Thoracic aorta (tissue), 2 donors: ENCODE measurements at places on chromosomes 2 and 18.

GRCh38 chr18:12155996-12156395 is 62.4 kb downstream of the ANKRD62 start:
- DNase-seq: no peak
- H3K36me3 ChIP-seq: no peaks in the 10 kb centered on the region
- H3K27ac ChIP-seq: no peak overlapping the region
- no peaks in the 10 kb centered on the region for H3K27me3 ChIP-seq
- no peaks in the 10 kb centered on the region for H3K4me1 ChIP-seq

GRCh38 chr18:72866442-72866900 is 1.3 kb downstream of the NETO1 start:
- DNase-seq: no peak
- H3K36me3 ChIP-seq: no peaks in the 10 kb centered on the region
- no peak overlapping the region for H3K27ac ChIP-seq
- H3K4me3 ChIP-seq: no peak overlapping the region

DNA sequence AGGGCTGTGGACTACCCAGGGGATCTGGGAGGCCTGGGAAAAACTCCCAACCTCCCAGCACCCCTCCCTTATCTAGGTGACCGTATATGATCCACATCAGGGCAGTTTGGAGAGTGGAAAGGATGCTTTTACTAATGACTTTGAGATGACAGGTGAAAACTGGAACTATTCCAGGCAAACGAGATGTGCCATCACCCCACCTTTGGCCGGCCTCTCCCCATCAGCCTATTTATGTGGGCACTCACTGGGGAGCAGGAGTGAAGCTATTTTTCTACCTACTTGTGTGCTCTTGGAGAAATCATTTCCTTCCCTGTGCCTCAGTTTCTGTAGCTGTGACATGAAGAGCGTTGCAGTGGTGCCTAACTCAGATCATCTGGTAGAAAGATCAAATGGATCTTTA is 107.2 kb downstream of the SMAD7 start:
- no peaks in the 10 kb centered on the region for H3K36me3 ChIP-seq
- H3K4me1 ChIP-seq: peaks cover 28% of the 10 kb centered on the region
- no peaks in the 10 kb centered on the region for H3K27me3 ChIP-seq
- H3K27ac ChIP-seq: no peak overlapping the region
- no peak for DNase-seq

DNA sequence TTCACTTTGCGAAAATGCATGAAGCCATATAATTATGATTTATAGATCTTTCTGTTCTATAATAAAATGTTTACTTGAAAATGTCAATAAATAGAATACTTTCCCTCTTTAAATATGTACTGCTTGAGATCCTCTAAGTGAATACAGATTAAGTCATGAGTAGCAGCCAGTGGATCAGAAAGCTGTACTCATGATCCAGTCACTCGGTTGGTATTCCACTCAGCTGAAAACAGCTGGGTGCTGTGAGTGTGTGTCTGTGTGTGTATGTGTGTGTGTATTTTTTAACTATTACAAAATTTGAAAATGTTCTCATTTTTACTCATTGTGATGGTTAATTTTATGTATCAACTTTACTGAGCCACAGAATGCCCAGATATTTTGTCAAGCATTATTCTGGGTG is 141.6 kb upstream of the CYP26B1 start:
- H3K27ac ChIP-seq: no peak overlapping the region
- no peak for DNase-seq
- no peaks in the 10 kb centered on the region for H3K27me3 ChIP-seq

- no peak overlapping the region for H3K4me3 ChIP-seq
- H3K36me3 ChIP-seq: no peaks in the 10 kb centered on the region
- H3K27ac ChIP-seq: no peak overlapping the region
- H3K27me3 ChIP-seq: no peaks in the 10 kb centered on the region
Measured at GRCh38 chr18:58609536-58609993, 19.3 kb downstream of the ALPK2 start.

- no peaks in the 10 kb centered on the region for H3K36me3 ChIP-seq
- no peaks in the 10 kb centered on the region for H3K4me1 ChIP-seq
- H3K27ac ChIP-seq: no peak overlapping the region
- no peak overlapping the region for H3K4me3 ChIP-seq
- DNase-seq: no peak
- no peaks in the 10 kb centered on the region for H3K27me3 ChIP-seq
Measured at GRCh38 chr18:58370612-58371011, 258.3 kb downstream of the ALPK2 start.

- DNase-seq: no peak
- no peaks in the 10 kb centered on the region for H3K36me3 ChIP-seq
- H3K27me3 ChIP-seq: no peaks in the 10 kb centered on the region
- no peak overlapping the region for H3K4me3 ChIP-seq
- no peak overlapping the region for H3K27ac ChIP-seq
- H3K4me1 ChIP-seq: no peaks in the 10 kb centered on the region
Measured at GRCh38 chr18:60466677-60467076, 94.1 kb upstream of the MC4R start.

DNA sequence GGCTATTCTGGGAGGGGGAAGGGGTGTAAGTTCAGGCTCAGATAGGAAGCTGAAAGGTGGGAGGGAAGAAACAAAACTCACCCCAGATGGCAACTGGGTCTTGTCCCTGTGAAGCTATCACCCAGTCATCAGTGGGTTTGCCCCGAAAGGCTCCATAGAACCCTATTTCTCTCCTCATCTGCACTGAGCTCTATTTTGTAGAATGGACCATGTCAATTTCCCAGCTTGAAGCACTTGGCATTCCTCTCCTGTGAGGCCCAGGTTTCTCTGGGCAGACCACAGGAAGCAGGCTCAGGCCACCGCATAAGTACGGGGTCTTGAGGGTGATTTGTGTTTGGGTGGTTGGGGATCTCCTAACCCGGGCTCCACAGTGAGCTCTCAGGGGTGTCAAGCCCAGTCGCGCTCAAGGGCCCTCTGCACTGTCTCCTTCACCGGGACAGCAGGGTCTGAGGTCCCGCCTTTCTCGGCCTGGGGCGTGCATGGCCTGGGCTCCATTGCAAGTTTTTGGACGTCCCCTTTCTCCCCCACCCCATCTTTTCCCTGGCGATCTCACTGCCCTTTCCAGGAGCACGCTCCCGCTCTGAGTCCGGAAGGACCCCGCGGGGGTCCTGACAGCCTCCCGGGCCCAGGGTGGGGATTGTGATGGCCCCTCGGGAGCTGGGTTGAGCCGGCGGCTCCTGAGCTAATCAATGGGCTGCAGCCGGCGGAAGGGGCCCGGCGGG is 27.3 kb upstream of the NOTO start:
- DNase-seq: no peak
- H3K4me3 ChIP-seq: peak overlapping the region; percentile 77

GRCh38 chr2:132253496-132254305 is 91.9 kb upstream of the ANKRD30BL start:
- no peaks in the 10 kb centered on the region for H3K27me3 ChIP-seq
- H3K36me3 ChIP-seq: no peaks in the 10 kb centered on the region
- H3K4me1 ChIP-seq: no peaks in the 10 kb centered on the region
- no peak overlapping the region for H3K27ac ChIP-seq
- no peak for DNase-seq

- H3K36me3 ChIP-seq: no peaks in the 10 kb centered on the region
- H3K4me1 ChIP-seq: no peaks in the 10 kb centered on the region
- no peak overlapping the region for H3K27ac ChIP-seq
- no peak for DNase-seq
Measured at GRCh38 chr2:148568597-148568996, 76.0 kb upstream of the EPC2 start.

DNA sequence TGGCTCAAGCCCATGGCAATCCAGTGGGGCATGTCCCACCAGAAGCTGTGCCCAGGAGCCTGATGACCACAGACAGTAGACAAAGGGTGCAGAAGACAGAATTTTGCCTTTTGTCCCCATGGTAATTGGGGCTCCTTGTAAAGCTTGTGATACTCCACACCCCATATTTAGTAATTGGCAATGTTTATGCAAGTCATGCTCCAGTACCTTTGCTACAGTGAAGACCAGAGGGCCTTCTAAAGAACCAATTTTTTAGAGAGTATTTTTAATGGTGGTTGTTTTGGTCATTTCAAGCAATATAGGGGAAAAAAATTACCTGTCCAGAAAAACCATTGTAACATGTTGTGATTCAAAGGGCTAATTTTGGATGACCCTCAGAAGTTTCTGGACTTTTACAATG is 194.8 kb downstream of the ANAPC1 start:
- H3K27me3 ChIP-seq: no peaks in the 10 kb centered on the region
- H3K27ac ChIP-seq: no peak overlapping the region
- H3K4me3 ChIP-seq: no peak overlapping the region
- no peaks in the 10 kb centered on the region for H3K36me3 ChIP-seq
